Epithelial cell of alveolus of lung (primary cell): ENCODE measurements at places on chromosomes 5 and 9. TPM values are rescaled to one million over a fixed set of nuclear protein-coding genes. Genes with fewer than 3 reads are reported as not detected.

Gene ADRA1B
- total RNA-seq, result 1.1 and 2.2 TPM in 2 replicates

Gene PPP2R2B
- total RNA-seq, result not detected in 2 replicates

Gene TAF11L10
- total RNA-seq, result not detected in 2 replicates

Gene SYK
- under 0.01 and 0.16 TPM in 2 replicates for total RNA-seq

Gene UBAP2
- 14.5 and 21.1 TPM in 2 replicates for total RNA-seq

Gene TXN
- total RNA-seq, result 174 and 309 TPM in 2 replicates

Gene GPR150
- 0.80 and 1.0 TPM in 2 replicates for total RNA-seq

Gene N4BP3
- 1.6 and 2.8 TPM in 2 replicates for total RNA-seq

Gene LCP2
- under 0.01 TPM in 1 of 2 replicates, not detected in the other for total RNA-seq

Gene ELOVL7
- 0.39 TPM in 1 of 2 replicates, not detected in the other for total RNA-seq

Gene SLC6A7
- total RNA-seq, result under 0.01 TPM in 1 of 2 replicates, not detected in the other

Gene SPAG8
- 0.26 and 0.48 TPM in 2 replicates for total RNA-seq

Gene PNPLA7
- 0.13 and 0.32 TPM in 2 replicates for total RNA-seq

Gene FAM78A
- 0.24 and 0.52 TPM in 2 replicates for total RNA-seq

Gene C9orf50
- 0.13 TPM in 1 of 2 replicates, not detected in the other for total RNA-seq

Gene CDKN2A
- total RNA-seq, result 0.64 and 8.3 TPM in 2 replicates

Gene ANKRD20A1
- 0.13 TPM in 1 of 2 replicates, not detected in the other for total RNA-seq

Gene GDA
- total RNA-seq, result 1.0 and 2.2 TPM in 2 replicates

Gene HTR4
- not detected in 2 replicates for total RNA-seq

Gene LTC4S
- total RNA-seq, result 1.6 and 7.0 TPM in 2 replicates

Gene LAMC3
- 1.8 and 3.7 TPM in 2 replicates for total RNA-seq

Gene NKD2
- 2.1 and 102 TPM in 2 replicates for total RNA-seq

Gene TYRP1
- total RNA-seq, result 7.4 and 14.4 TPM in 2 replicates

Gene FST
- total RNA-seq, result 57.1 and 65.2 TPM in 2 replicates

Gene SLC25A48
- total RNA-seq, result not detected in 2 replicates

Gene PLEKHG4B
- 0.39 TPM in 1 of 2 replicates, not detected in the other for total RNA-seq

Gene SLC34A3
- not detected in 2 replicates for total RNA-seq

Gene CCNJL
- total RNA-seq, result 3.9 and 4.4 TPM in 2 replicates

Gene SPINK6
- total RNA-seq, result not detected in 2 replicates

Gene MCIDAS
- not detected in 2 replicates for total RNA-seq

Gene RFESD
- 1.3 and 7.1 TPM in 2 replicates for total RNA-seq

Gene FLT4
- 0.88 and 1.9 TPM in 2 replicates for total RNA-seq

Gene NCS1
- 22.8 and 57.9 TPM in 2 replicates for total RNA-seq

Gene RORB
- 0.13 and 3.1 TPM in 2 replicates for total RNA-seq

Gene SHISAL2B
- total RNA-seq, result 4.3 TPM in 1 of 2 replicates, not detected in the other

Gene ADRB2
- total RNA-seq, result 0.65 and 0.72 TPM in 2 replicates

Gene FRMD3
- 0.13 and 1.3 TPM in 2 replicates for total RNA-seq

Gene SLC46A2
- total RNA-seq, result not detected in 2 replicates

Gene FCN2
- not detected in 2 replicates for total RNA-seq

Gene PCDHGA12
- total RNA-seq, result 10.2 and 17.4 TPM in 2 replicates

Gene SOX30
- total RNA-seq, result not detected in 2 replicates

Gene GABRA6
- total RNA-seq, result not detected in 2 replicates

Gene SERF1A
- total RNA-seq, result 14.0 and 18.7 TPM in 2 replicates

Gene LHX3
- total RNA-seq, result not detected in 2 replicates

Gene ASPN
- not detected in 2 replicates for total RNA-seq

Gene ENHO
- not detected in 2 replicates for total RNA-seq

Gene PCDHA10
- total RNA-seq, result under 0.01 TPM in 1 of 2 replicates, not detected in the other

Gene TAF11L6
- not detected in 2 replicates for total RNA-seq

Gene FABP6
- total RNA-seq, result not detected in 2 replicates

Gene PTPN3
- total RNA-seq, result 1.2 and 3.0 TPM in 2 replicates
